Posterior vena cava (tissue), 2 donors: ENCODE measurements at places on chromosomes 16 and 17. TPM values are rescaled to one million over a fixed set of nuclear protein-coding genes. Genes with fewer than 3 reads are reported as not detected.

GLP2R gene
- 0.05 TPM for total RNA-seq

IGF2BP1 gene
- total RNA-seq: not detected

GRCh38 chr16:17564856-17565255 is 94.1 kb upstream of the XYLT1 start:
- no peak for DNase-seq

IGFALS gene
- not detected for total RNA-seq
